Stimulated activated CD4-positive, alpha-beta T cell treated with anti-CD3 and anti-CD28 coated beads, Interleukin-1b, Interleukin-23, amount 100 ng/mL, for 1 hour (primary cell): ENCODE measurements at places on chromosomes 11 and 22.

DNA sequence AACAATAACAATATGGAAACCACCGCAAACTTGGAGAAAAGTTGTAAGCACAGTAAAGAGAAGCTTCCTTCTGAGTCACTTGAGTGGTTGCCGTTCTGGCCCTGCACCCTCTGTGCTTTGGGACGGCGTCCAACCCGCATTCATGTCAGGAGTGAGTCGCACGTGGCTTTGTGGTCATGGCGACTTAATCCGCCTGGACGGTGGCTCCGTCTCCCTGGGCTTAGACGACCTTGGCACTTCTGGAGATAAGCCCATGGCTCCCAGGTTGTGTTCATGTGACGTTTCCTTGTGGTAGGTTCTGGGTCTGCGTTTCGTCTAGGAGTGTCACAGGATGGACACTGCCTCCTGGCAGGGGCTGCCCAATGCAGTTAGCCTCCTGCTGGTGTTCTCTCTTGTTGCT lies 40.5 kb downstream of the TPCN2 start:
- DNase-seq = no peak

DNA sequence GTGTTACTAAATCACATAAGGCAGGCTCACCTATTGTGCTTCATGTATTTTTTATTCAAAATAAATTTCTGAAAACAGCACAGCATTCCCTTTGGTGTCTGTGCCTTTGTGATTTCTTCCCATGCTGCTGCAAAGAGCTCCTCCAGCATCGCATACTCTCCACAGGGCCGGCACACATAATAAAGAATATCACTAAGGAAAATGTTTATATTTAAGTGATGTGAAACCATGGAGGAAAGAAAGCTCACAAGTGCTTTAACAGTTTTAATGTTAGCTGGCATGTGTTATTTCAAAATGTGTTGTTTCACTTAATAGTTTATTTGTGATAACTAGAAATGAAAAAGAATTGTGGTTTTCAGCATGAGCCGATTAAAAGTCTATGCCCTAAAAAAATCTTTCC lies 241.3 kb upstream of the ANO3 start:
- DNase-seq = no peak

GRCh38 chr11:118224511-118225188 lies at the start of gene JAML:
Gene JAML (minus strand): TSS chr11:118225011. CDS start chr11:118214866, 10,145 bp downstream.
- DNase-seq = no peak

GRCh38 chr11:46952553-46952952 lies 16.0 kb downstream of the CSTPP1 start:
- no peak for DNase-seq

DNA sequence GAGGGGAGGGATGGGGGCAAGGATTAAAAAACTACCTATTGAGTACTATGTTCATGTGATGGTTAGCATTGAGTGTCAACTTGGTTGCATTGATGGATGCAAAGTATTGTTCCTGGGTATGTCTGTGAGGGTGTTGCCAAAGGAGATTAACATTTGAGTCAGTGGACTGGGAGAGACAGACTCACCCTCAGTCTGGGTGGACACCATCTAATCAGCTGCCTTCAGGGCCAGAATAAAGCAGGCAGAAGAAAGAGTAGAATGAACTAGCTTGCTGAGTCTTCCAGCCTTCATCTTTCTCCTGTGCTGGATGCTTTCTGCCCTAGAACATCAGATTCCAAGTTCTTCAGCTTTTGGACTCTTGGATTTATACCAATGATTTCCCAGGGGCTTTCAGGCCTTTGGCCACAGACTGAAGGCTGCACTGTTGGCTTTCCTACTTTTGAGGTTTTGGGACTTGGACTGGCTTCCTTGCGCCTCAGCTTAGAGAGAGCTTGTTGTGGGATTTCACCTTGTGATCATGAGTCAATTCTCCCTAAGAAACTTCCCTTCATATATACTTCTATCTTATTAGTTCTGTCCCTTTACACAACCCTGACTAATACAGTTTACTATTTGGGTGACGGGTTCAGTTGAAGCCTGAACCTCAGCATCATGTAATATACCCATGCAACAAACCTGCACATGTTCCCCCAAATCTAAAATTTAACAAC lies 70.2 kb downstream of the MTNR1B start:
- no peak for DNase-seq

GRCh38 chr22:50556703-50557102 lies 6.0 kb downstream of the SYCE3 start:
- DNase-seq = no peak

- no peak for DNase-seq
Measured at GRCh38 chr22:41742918-41743317, 43.6 kb downstream of the MEI1 start.

GRCh38 chr11:104324276-104324675 lies 160.3 kb upstream of the PDGFD start:
- no peak for DNase-seq
